ENCODE measurements at places on chromosomes 7 and 10.

DNA sequence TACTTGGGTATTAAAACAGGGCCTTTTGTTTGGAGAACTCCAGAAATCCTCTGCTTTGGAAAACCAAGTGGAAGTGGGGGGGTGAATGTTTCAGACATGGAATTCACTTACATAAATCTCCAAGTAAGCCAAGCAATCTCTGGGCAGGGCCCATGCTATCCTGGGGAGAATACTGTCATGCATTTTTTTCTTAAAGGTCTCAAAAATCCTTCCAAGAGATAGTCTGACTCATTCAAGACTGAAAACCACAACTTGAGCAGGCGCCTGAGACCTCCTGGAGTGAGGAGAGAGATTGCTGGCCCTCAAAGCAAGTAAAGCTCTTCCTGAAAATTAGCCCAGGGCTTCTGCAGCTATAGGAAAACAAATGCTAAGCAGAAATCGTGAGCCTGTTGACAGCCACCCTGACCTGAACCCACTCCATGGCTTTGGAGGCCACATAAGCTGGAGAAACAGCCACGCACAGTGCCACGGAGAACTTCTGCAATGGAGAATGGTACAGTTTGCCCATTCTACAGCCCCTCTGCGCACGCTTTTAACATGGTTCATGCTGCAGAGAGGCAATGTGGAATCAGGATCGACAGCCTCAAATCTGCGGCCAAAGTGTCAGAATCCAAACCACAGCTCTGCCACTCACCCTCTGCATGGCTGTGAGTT lies 203.1 kb upstream of the AUTS2 start:
- DNase-seq, result no peak

- no peak for DNase-seq
Observed at GRCh38 chr7:54015251-54015650, 526.9 kb upstream of the VSTM2A start.

GRCh38 chr7:2814946-2815874 lies 28.9 kb downstream of the GNA12 start:
- no peak for DNase-seq

- DNase-seq, result peak; percentile 27
Observed at GRCh38 chr10:27558612-27559020, 54.5 kb downstream of the RAB18 start.

- DNase-seq, result no peak
Observed at GRCh38 chr7:143256325-143256724, 6.9 kb upstream of the GSTK1 start.

Data from stimulated activated CD4-positive, alpha-beta T cell treated with anti-CD3 and anti-CD28 coated beads, Interleukin-2, amount 100 ng/mL, for 24 hours (primary cell).